ENCODE measurements at places on chromosomes 3 and 15. TPM values are rescaled to one million over a fixed set of nuclear protein-coding genes. Genes with fewer than 3 reads are reported as not detected.

Gene ZKSCAN7
- total RNA-seq, result 5.8 TPM

Gene FES
- total RNA-seq, result 4.7 TPM

Gene MUC20
- total RNA-seq, result not detected

Gene TEX55
- total RNA-seq, result not detected

Gene ADAMTSL3
- not detected for total RNA-seq

Gene RBP2
- not detected for total RNA-seq

Gene UBL7
- total RNA-seq, result 96.5 TPM

Gene NUP210
- total RNA-seq, result 0.24 TPM

Gene P2RY12
- not detected for total RNA-seq

Gene ATP6V1A
- total RNA-seq, result 75.0 TPM

Gene TNFAIP8L3
- total RNA-seq, result 0.48 TPM

Measured in RPMI7951 (cell line).